ENCODE measurements at places on chromosomes 1 and 21.

DNA sequence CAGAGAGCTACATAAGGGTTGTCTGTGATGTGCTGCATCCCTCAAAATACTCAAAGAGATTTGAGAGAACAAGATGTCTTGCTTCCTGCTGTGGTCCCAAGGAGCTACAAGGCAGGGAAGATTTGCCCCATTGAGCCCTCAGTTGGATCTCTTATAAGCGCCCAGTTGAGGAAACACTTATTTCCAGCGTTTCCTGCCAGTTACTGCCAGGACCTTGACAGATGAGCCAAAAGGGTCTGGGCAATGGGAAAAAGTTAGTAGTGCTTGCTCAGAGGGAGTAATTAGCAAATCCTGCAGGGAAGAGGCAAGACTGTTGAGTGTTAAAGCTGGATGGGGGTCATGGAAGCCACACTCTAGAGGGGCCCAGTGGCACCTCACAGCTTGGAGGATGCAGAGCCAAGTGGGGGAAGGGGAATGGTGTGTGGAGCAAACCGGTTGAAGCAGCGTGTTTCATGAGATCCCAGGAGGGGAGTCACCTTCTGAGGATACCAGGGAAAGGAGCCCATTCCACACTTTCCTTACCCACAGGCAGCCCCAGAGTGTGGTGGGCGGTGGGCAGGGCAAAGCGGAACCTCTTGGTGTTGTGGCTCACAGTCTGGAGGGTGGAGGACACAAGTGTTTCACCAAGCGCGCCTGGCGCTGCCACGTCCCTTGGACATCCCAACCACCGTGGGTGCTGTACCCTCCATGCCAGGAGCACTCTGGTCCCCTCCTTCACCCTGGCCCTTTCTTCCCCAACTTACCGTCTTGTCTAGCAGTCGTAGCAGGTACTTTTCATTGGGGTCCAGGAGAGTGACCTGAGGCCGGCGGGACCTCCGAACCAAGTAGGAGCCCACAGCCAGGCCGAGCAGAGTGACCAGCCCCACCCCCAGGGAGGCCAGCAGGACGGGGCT, 805 bp downstream of the CYB5R1 start:
- DNase-seq, result no peak

DNA sequence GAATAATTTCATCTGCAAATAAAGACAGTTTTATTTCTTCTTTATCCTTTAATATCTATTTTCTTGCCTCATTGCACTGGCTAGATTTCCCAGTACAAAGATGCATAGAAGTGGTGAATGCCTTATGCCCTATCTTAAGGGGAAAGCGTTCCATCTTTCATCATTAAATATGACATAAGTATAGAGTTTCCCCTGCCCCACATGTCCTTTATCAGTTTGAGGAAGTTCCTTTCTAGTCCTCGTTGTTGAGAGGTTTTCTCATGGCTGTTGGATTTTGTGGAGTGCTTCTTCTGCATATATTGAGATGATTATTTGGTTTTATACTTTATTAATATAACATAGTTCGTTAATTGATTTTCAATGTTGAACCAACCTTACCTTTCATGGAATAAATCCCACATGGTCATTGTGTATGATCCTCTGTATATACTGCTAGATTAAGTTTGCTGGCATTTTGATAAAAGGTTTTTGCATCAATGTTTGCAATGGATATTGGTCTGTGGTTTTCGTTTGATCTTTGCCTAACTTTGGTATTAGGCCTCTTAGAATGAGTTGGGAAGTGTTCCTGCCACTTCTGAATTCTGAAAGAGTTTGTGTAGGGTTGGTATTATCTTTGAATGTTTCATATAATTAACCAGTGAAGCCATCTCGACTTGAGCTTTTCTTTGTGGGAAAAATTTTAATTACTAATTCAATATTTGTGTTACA, 15.6 kb downstream of the PRKACB start:
- DNase-seq, result no peak

GRCh38 chr1:3321559-3322449, 132.7 kb upstream of the ARHGEF16 start:
- DNase-seq, result no peak

GRCh38 chr1:234989019-234989418, 139.6 kb downstream of the TOMM20 start:
- DNase-seq, result peak; percentile 11

GRCh38 chr1:55931081-55931940, 648.1 kb downstream of the PLPP3 start:
- no peak for DNase-seq

DNA sequence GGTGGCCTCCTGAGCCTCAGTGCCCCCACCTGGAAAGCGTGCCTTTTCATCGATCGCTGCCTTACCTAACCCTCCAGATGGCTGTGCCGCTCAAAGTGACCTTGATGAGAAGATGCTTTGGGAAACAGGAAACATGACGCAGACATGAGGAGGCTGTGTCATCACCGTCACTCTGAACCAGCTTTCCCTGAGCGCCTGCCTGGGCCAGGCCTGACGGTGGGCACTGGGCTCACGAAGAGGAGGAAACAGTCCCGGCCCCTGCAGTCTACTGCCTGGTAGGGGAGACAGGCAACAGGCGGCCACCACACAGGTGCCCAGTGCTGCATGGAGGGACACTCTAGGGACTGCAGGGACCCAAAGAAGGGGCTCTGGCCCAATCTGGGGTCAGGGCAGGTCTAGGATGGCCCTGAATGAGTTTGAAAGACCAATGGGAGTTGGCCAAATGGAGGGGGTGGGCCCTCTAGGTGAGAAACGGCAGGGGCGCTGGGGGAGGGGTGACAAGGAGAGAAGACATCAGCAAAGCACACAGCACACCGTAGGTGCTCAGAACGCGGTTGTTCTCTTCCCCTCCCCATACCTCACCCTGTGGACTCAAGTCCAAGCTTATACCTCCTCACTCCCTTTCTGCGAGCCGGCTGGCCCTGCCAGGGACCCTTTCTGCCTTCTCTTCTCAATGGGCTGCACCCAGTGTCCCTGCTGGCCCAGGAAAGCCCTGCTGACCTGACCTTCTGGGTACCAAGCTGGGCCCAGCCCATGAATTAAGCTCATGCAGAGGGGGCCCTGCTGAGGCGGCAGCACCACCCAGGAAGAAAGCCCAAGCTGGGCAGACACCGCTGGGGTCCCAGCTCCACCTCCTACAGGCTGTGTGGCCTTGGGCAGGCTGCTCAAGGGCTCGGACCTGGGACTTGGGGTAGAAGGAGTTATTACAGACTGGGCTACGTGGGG, 44.9 kb downstream of the GLIS1 start:
- no peak for DNase-seq

DNA sequence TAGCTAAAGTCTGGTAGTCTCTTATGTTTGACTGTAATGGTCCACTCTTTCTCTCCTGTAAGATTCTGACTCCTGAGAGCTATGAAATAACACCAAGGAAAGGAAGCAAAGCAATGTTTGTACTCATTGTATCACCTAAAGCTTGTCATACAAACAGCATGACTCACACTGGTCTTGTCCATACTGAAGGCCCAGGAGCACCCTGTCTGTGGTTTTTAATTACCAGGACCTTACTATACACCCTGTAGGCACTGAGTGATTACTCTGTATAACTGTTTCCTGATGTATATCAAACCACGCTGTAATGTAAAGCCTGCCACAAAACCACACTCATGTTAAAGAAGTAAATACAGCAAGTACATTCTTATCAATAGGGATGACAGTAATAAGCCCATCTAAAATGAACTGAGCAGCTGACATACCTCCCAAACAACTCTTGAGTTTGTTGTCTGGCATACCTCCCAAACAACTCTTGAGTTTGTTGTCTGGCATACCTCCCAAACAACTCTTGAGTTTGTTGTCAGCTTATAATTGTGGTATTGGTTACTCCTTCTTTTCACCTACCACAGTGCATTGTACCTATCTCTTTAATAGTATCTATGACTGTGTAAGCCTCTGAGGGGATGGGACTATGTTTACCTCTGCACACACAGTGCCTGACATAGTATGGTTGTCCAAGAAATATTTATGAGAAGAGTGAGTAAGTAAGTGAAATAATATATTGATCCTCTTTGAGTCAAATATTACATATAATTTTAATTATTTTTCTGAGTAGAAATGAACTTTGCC, 11.6 kb upstream of the TNFSF18 start:
- no peak for DNase-seq

GRCh38 chr1:195434566-195435203, 1173.6 kb downstream of the KCNT2 start:
- DNase-seq, result no peak

DNA sequence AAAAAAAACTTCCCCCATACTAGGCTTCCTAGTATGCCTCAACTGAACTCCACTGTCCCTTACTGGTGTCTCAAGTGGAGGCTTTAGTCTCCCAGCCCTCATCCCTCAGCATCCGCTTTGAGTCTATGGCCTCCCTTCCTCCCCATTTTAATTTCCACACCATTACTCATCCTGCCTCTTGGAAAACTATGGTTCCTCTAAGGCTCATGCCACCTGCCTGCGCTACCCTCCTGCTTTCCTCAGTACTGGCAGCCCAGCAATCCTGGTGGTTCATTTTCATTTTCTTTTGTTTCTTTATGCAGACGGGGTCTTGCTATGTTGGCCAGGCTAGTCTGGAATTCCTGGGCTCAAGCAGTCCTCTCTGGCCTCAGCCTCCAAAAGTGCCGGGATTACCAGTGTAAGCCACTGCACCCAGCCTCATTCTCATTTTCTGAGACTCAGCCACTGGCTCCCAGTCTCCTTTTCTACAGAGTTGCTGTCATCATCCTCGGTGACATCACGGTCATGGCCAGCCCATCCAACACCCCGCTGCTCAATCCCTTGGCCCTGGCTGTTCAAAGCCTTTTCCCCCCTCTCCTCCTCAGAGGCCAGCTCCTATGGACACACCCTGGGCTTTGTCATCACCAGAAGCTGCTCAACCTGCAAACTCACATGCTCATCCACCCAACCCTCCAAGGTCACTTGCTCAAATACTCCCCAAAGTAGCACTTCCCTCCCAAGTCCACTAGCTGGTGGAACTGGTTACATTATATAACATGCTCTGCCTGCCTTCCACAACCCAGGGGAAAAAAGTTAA, 2.3 kb upstream of the PMVK start:
- no peak for DNase-seq

DNA sequence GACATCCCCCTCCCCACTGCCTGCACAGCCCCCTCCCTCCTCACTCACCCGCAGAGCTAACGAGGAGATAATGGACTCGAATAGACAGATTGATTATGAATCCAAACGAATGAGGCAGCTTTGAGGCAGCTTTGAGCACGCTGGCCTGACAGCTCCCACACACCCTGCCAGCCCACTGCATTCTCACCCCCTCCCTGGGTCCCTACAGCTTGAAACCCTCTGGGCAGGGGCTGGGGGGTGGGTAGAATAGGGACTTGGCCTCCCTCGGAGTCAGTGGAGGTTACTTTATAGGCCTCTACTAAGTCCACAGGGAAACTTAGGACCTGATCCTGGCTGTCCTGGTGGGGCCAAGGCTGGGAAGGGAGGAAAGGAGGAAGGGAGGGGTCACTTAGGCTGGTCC, 1.9 kb downstream of the NTRK1 start:
- DNase-seq, result no peak

GRCh38 chr1:91171898-91172297, 150.1 kb upstream of the ZNF644 start:
- DNase-seq, result no peak

GRCh38 chr21:45306832-45307571, 19.3 kb upstream of the POFUT2 start:
- no peak for DNase-seq

DNA sequence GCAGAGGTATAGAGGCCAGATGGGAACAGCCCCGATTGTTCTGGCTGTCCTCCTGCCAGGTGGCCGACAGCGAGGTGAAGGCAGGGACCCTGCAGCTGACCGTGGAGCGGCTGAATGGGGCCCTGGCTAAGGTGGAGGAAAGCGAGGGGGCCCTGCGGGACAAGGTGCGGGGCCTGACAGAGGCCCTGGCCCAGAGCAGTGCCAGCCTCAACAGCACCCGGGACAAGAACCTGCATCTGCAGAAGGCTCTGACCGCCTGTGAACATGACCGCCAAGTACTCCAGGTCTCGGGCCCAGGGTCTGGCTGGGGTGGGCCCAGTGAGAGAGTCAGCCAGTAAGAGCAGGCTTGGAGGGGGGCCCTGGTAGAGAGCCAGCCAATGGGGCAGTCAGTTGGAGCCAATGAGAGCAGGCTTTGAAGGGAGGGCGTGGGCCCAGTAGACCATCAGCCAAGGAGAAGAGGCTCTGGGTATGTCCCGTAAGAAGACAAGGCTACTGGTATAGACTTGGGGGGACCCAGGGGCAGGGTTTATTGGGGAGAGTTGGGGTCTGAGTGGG, 11.3 kb downstream of the MFAP2 start:
- DNase-seq, result no peak

GRCh38 chr1:94727846-94728715, 92.1 kb upstream of the SLC44A3 start:
- DNase-seq, result no peak

DNA sequence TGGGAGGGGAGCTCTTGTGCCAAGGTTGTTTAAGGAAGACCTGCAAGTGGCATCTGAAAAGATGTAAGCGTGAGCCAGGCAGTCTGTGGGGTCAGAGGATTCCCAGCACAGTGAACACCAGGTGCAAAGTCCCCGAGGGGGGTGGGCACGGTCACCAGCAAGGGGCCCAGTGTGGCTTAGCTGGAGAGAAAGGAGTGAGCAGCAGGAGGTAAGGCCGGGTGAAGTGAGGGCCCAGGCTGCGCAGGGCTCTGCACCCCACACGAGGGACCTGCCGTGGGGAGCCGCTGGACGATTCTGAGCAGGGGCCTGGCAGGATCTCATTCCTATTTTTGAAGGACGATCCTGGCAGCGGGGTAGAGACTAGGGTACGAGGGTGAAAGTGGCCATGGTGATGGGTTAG, 4.1 kb downstream of the DDOST start:
- DNase-seq, result no peak
